ENCODE measurements at places on chromosomes 1 and 21.

GRCh38 chr1:215606564-215607168 lies 39.6 kb downstream of the KCTD3 start:
- DNase-seq = no peak

GRCh38 chr1:217076902-217077301 lies 353.7 kb upstream of the ESRRG start:
- DNase-seq = no peak

DNA sequence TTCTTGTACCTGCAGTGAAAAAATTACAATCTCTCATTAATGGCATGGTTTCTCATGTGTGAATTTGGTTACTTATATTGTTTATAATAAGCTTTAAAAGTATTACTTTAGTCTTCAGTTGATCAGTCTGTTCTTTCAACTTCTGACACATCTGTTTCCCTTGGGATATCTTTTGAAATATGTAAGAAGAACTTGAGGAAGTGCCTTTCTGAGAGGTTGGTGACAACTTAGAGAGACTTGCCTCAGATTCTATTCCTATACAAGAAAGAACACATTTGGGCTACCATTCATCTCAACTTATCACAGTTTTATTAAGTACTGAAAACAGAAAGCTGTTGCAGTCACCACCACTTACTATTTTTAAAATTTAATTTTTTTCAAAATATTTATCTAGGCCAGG lies 8.1 kb downstream of the AKNAD1 start:
- no peak for DNase-seq

DNA sequence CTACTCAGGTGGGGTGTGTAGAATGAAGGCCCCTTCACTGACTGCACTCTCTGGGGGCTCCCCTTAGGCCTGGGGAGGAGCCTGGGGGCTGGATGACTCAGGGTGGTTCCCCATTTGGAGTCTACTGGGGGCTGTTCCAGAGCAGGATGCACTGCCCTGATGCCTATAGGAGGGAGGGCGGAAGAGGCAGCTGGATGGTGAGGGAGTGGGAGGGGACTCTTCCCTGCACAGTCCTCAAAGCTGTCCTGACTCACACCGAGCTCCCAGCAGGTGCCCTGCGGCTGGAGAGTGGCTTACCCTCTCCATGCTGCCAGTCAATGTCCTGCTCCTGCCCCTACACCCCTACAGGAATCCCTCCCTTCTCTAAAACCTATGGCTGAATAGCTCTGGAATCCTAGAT lies 204.4 kb downstream of the TRABD2B start:
- DNase-seq = no peak

DNA sequence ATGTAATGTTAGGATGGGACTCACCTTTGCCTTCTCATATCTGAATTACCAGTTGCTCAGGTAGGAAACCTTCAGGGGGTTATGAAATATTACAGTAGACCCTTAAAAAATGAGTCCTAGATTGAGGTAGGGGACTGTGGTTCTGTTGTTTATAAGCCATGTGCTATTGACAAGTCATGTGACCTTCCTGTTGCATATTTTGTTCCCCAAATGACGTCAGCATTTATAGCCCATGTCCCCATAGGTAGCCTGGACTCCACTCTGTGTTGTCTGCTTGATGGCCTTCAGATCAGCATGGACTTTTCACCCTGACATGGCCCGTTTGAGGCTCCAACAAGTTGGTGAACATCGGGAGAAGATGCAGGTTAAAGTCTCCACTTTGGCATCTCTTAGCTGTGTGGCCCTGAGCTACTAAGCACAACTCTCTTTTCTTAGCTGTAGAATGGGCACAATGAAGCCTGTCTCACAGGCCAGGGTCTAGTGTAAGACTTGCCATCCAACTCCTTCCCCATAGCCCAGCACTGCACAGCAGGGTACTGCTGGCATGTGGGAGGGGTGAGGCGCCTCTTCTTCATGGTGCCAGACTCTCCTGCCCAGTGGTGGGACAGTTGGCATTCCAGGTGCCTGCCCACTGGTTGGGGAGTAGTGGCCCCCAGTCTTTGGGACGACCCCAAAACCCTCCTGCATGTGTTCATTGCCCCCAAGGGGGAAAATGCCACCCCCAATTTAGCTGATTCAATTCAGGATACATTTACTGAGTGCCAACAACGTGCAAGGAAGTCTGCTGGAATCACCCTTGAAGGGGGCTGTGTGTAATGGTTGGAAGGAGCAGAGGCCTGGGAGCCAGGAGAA lies 36.1 kb upstream of the TTC22 start:
- peak; percentile 55 for DNase-seq

- no peak for DNase-seq
These were observed 131.6 kb upstream of the HOOK1 start for GRCh38 chr1:59683197-59683596.

- no peak for DNase-seq
These were observed 474.0 kb downstream of the LTN1 start for GRCh38 chr21:28518630-28519029.

DNA sequence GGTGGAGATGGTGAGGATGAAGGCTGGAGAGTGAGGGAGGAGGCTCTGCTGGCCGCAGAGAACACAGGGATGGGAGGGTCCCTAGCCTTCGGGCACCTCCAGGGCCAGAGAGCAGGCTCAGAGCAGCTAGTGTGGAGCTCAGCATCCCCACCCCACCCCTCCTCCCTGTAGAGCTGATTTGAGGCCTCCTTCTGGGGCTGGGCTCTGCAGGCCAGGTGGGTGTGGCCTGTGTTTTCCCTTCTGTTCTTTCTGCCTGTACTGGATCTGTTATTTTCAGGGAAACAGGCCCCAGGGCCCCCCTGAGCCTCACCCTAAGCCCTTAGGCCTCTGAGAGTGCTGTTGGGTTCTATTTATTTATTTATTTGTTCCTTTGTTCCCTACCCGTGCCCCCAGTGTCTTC lies 44.8 kb downstream of the TMCC2 start:
- no peak for DNase-seq

DNA sequence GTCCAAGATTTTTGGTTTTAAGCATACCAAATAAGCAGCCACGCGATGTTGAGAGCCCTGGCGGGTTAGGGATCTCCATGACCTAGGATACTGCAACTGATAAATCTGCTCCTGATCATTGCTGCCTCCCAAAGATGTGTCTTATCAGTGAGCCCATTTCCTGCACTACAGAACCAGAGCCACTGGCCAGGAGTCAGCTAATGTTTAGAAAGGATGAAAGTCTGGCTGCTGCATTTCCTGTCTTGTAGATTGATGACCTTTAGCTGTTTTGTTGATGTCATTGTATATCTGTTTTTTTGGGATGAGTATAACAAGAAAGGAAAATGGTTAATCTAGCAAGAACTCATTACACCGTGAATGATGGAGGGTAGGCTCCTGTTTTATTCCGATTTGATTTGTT lies 74.5 kb downstream of the C1orf21 start:
- DNase-seq = no peak

GRCh38 chr1:41494351-41495209 lies 10.1 kb upstream of the EDN2 start:
- DNase-seq = no peak

DNA sequence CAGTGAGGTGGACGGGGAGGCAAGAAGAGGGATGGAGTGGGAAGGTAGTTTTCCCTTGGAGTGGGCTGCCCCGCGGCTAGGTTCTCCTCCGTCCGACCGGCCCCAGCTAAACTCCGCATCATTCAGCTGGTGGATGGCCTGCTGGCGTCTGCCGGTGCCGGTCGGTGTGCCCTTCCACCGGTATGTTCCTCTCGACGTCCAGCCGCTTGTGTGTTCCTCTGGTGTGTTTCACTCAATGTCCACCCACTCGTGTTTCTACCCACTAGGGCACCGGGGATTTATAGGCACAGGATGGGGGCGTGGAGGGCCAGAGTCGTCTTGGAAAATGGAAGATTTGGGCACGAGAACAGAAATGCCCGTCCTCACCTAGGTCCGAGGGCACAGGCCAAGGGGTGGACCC lies 931.7 kb upstream of the B3GALT2 start:
- DNase-seq = no peak

- DNase-seq = no peak
These were observed 100.4 kb upstream of the ETV3 start for GRCh38 chr1:157238585-157238984.

GRCh38 chr21:25515484-25516405 lies 91.5 kb downstream of the MRPL39 start:
- DNase-seq = no peak

- no peak for DNase-seq
These were observed 28.5 kb upstream of the CASZ1 start for GRCh38 chr1:10824821-10825540.

DNA sequence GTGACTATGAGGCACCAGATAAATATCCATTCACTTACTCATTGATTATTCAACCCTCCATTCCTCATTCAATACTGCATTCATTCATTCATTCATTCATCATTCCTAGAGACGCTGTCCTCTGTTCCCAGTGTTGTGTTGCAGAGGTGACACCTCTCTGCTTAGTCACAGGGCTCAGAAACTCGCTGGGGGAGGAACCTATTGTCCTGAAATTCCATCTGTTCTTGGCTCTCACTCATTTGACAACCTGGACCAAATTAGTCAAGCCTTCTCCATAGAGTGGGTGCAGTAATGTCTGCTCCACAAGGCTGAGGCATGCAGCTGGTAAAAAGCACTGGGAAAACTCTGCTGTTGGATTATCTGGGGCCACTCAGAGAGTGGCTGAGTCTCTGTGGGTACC lies 49.7 kb downstream of the MYOM3 start:
- no peak for DNase-seq

DNA sequence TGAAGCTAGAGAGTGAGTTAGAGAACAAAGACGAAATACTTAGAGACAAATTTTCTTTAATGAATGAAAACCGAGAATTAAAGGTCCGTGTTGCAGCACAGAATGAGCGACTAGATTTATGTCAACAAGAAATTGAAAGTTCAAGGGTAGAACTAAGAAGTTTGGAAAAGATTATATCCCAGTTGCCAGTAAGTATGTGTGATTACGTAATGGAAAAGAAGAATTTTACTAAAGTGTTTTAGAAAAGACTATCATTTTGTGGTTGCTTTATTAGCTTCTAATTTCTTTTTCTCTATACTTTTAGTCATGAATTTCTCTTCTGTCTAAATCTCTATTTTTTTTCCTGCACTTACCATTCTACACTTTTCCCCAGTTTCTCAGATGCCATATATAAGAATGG lies 26.7 kb downstream of the CCDC18 start:
- no peak for DNase-seq

DNA sequence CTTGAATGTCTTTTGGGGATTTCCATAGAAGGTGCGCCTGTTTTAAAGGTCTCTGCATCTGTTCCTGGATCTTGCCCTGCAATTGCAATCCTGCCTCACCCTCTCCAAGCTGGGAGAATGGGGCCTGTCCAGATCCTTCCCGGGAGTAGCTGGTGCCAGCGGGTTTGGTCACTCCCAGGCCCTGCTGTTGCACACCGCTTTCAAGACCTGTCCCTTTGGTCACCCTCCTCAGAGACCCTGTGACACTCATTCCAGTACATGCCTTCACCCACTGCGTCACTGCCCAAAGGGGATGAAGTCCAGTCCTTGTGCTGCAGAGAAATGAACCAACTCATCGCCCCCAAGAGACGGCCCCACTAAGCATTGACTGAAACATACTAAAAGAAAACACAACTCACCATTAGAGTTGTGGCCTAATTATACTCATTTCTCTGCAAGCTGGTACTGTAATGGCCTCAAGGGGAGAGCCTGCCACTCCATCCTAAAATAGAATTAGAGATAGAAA lies 1.9 kb upstream of the IRF2BP2 start:
- DNase-seq = peak; percentile 40

DNA sequence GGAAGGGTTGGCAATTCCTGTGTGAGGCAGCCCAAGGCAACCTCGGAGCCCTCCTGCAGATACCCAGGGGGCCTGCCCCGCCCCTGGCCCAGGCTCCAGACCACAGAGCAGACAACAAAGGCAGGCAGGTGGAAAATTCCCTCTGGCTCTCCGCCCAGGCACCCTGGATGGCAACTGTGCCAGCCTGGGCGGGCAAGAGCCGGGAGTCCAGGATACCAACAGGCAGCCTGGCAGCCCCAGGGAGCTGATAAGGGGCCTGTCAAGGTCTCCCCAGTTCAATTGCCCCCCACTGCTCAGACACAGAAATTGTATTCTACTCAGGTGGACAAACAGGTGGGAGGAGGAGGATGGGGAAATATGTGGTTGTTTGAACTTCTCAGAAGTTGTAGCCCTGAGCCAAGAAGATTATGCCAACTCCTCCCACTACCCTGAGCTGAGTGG lies 15.4 kb upstream of the GPR37L1 start:
- DNase-seq = no peak

DNA sequence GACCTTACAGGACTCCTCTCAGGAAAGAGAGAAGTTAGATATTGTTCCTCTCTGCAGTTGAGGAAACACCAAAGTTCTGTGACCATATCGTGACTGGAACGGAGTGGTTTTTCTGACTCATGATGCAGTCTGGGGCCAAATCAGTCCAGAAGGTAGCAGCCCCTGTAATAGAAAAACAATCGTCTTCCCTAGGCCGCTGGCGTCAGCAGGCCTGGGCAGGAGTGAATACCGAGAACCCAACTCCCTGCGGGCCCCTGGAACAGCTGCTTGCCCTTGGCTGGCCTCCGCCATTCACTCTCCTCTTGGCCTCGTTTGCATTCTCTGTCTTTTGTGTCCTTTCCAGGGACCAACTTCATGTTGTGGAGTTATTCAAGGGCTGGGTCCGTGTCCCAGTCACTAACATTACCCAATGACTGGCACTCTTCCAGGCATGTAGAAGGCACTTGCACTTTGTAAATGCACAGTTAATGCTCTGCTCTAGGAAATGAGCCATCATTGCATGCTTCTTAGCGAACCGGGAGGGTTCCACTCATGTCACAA lies 10.9 kb upstream of the CD101 start:
- DNase-seq = no peak

- DNase-seq = no peak
These were observed 103.5 kb upstream of the SERTAD4 start for GRCh38 chr1:210129092-210129491.
